ENCODE measurements at places on chromosomes 1 and 21.

- no peak for DNase-seq
Measured at GRCh38 chr1:160549665-160550006, 26.6 kb upstream of the SLAMF6 start.

- no peak for DNase-seq
Measured at GRCh38 chr1:170657275-170657853, 6.6 kb upstream of the PRRX1 start.

DNA sequence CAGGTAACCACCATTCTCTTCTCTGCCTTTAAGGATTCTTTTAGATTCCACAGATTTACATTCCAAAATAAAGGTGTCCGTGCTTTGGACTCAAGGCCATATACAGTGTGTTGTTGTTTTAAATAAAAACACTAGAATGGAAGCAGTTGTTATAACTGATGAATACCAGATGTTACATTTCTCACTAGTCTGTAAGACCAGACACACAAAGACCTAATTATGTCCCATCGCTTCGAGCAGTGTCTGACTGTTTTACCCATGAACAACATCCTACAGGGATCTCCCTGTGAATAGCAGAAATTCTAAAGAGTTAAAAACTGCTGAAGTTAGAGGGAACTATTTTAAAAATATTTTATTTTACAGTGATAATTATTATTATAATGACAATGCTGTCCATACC is 574.7 kb upstream of the ZP4 start:
- DNase-seq, result no peak

DNA sequence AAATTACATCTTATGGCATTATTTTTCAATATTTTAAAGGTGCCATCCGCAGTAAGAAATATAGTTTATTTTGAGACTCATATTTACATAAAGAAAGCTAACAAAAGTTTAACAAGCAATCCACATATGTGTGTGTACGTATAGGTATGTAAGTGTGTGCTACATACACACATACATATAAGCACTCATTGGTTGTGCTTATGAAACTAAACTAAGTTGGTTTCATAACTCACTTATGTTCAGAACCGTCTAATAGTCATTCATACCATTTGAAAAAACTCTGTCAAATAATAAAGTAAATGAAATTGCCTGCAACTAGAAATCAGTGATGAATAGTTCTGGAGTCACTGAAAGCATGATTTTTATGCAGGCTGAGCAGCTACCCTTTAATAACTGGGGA is 14.1 kb downstream of the TATDN3 start:
- DNase-seq, result no peak

DNA sequence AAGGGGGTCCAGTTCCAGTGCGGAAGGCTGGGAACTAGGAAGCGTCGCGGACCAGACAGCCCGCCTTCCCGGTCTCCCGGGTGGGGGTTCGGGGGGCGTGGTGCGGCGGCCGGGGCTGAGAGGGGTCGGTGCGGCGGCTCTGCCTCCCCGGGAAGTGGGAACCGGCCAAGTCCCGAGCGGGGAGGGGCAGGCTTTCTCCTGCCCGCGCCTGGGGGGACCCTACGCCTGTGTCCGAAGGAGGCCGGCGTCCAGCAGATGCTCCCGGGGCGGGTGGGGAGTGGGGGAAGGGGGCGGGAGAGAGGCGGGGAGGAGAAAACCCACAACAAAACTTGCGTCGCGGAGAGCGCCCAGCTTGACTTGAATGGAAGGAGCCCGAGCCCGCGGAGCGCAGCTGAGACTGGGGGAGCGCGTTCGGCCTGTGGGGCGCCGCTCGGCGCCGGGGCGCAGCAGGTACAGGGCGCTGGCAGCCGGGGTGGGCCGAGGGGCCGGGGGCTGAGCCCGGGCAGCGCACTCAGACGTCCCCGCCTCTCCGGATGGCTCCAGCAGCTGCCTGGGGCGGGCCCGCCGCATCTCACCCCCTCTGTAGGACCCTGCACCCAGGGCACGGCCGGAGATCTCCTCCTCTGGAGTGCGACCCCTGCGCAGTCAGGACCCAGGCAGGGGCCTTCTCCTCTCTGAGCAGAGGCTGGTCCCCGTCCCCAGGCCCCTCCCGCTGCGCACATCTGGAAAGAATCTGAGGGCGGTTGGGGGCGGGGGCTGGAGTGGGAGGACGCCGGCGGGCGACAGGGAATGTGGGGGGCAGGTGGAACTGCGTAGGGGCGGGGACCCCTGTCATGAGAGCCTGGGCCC is at the start of gene PODN:
PODN (plus strand) TSS at position 355 of the 849 bp plus-strand sequence. CDS start 7,643 bp downstream, outside the sequence.
- peak; percentile 54 for DNase-seq

GRCh38 chr1:179293340-179294327 is at the start of gene SOAT1:
Gene SOAT1 (plus strand): TSS chr1:179293797. CDS start chr1:179302685, 8,888 bp downstream.
- DNase-seq, result peak; percentile 97

- no peak for DNase-seq
Measured at GRCh38 chr1:53608071-53608470, 130.9 kb downstream of the GLIS1 start.

- no peak for DNase-seq
Measured at GRCh38 chr1:208799186-208799585, 555.0 kb upstream of the PLXNA2 start.

GRCh38 chr1:96825950-96826576 is 104.5 kb downstream of the PTBP2 start:
- DNase-seq, result no peak

GRCh38 chr1:235843461-235843961 is 23.2 kb downstream of the LYST start:
- DNase-seq, result peak; percentile 62

- DNase-seq, result peak; percentile 82
Measured at GRCh38 chr1:231590453-231591198, 36.0 kb upstream of the DISC1 start.

DNA sequence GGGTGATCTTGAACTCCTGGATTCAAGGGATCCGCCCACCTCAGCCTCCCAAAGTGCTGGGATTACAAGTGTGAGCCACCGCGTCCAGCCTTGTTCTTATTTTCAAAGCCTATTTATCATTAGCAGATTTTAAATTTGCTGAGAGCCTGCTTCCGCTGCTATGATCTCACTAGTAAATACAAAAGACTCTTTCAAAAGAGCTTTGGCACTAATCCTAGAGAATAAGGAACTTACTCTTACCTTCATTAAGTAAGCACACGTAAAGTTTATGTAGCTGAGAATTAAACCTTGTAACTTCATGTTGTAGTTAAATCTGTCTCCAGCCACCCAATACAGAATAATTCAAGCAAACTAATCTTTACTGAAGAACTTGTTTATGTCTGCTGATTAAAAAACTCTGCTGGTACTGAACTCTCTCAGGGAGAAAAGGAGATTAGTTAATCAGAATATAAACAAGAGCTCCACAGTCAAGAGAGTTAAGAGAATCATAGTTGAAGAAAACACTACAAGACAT is 72.3 kb downstream of the RUSC1 start:
- DNase-seq, result peak; percentile 73

GRCh38 chr1:41492341-41492848 is 7.9 kb upstream of the EDN2 start:
- DNase-seq, result peak; percentile 34

DNA sequence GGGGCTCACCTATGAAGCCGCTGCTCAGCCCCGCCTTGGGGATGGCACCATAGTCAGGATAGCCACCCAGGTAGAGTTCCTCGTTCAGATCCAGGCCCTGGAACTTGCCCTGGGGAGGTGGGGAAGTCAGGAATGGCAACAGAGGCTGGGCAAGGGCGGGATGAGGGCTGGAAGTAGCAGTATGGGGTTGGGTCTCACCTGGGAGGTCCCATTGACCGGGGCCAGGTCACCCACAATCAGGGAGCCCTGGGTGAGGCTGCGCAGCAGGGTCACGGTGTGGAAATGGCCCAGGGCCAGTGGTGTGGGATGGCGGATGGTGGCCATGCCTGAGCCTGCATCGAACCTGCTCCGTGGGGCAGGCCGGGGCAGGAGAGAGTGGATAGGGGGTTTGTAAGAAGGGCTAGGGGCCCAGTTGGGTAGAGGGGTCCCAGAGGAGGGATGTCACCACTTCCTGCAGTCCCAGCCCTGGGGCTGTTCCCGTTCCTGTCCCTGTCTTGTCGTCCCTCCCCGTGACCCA is 19.4 kb downstream of the LDLRAD2 start:
- no peak for DNase-seq

GRCh38 chr21:43590194-43590593 is 69.1 kb downstream of the HSF2BP start:
- no peak for DNase-seq

GRCh38 chr1:209627732-209628196 is 24.5 kb downstream of the LAMB3 start:
- DNase-seq, result peak; percentile 79

DNA sequence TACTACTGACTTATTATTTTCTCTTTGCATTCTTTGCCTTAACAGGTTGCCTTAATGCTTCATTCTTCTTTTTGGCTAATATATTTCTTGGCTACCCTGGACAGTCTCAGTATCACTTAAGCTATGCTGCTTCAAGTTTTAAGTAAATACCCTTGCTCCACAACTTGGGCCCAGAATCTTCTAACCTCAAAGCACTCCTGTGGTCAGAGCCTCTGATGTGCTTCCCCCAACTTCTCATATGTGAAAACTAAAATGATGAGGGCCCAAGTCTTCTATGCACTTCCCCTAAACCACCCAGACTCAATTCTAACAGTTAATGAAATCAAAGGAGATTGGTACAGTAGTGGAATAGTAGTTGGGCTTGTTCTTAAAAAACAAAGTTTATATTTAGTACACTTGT is 314.1 kb downstream of the PLPP3 start:
- DNase-seq, result no peak

DNA sequence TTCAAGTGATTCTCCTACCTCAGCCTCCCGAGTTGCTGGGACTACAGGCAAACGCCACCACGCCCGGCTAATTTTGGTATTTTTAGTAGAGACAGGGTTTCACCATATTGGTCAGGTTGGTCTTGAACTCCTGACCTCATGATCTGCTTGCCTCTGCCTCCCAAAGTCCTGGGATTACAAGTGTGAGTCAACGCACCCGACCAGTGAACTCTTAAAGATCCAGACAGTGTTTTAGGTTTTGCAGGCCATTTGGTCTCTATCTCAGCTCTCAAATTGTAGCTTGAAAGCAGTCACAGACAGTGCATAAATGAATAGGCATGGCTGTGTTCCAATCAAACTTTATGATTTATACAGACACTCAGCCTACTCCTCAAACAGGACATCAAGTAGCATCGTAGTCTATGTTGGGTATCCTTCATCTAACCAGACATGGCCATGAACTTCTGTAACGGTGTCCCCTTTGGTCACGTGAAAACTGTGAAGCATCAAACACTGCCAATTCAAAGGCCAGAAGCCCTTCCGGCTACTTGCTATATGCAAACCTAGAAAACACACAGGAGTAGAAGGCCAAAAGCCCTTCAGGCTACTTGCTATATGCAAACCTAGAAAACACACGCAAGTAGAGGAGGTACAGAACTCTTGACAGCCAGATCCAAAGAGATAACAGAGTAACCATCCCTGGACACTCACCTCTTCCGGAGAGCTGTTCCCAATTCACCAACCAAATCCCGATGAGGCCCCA is 3.1 kb downstream of the FUCA1 start:
- DNase-seq, result no peak

DNA sequence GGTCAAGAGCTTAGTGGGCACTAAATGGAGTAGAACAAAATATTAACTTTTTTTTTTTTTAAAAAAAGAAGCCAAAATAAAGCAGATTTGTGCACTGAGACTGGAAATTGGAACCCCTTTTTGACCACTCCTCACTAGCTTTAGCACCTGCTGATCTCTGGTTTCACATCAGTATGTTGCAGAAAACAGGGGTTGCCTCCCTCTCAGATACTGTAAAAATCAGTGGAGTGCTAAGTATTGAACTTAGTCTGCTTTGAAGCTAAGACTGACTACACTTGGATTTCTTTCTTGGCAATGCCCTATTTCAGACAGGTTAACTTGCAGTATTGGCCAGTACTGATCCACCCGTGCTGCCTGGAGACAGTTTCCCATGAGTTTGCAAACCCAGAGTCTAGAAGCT is 2.7 kb upstream of the KIAA0040 start:
- no peak for DNase-seq

DNA sequence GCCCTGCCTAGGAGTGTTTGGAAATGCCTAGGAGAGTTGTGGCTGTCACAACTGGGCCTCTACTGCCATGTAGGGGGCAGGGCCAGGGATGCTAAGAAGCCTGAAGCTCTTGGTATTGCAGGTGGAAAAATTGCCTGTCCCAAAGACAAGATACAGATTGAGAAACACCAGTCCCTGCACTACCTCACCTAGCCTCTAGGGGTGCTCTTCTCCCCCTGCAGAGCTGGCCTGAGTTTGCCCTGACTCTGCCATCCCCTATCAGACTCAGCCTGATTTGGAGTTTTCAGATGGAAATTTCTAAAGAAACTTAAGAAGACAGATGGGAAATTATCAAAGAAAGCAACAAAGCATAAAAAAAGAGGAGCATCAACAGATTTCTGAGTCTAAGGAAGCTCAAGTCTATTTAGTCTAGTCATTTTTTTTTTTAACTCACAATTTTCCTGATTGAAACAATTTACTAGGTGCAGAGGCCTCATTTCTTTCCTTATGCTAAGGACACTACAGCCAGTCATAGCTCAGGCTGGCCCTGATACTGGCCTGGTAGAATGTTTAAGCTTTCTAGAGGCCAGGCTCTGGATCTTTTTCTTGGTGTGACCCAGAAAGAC is 61.4 kb upstream of the LRRN2 start:
- DNase-seq, result peak; percentile 57

DNA sequence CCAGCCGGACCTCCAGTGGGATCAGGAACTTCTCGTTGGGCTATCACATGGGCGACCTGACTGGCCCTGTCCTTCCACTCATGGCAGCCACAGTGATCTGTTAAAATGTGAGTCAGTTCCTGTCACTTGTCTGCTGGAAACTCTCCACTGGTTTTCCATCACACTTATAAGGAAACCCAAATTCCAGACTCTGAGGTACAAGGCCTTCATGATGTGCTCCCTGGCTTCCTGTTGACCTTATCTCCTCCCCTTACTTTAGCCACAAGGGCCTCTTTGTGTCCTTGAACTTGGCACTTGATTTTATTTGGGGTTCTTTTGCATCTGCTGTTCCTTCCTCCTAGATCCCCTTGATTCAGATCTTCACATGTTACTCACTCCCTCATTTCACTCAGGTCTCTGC is 96.8 kb downstream of the TENT5C start:
- DNase-seq, result no peak

DNA sequence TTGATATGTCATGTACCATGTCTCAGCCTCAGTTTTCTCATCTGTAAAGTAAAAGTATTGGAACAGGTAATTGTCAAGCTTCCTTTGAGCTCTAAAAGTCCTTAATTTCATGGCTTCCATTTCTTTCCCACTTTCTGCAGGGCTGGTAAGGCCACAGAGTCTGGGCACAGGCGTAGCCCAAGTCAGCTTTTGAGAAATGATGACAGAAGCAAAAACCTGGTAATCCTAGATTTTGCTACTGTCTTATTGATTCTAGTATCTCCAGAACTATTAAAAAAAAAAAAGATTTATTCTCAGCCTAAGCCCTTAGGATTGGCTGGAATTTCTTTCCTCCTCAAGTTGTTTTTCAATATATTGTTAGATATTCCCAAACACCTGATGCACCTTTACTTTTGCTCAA is 31.3 kb downstream of the PLXNA2 start:
- no peak for DNase-seq

- DNase-seq, result no peak
Measured at GRCh38 chr1:193479187-193479586, 292.8 kb upstream of the B3GALT2 start.

GRCh38 chr1:219201656-219202055 is 28.0 kb downstream of the LYPLAL1 start:
- no peak for DNase-seq

Data from cardiac muscle cell (in vitro differentiated cells and primary cell).